ENCODE measurements at places on chromosomes 6 and 20.

DNA sequence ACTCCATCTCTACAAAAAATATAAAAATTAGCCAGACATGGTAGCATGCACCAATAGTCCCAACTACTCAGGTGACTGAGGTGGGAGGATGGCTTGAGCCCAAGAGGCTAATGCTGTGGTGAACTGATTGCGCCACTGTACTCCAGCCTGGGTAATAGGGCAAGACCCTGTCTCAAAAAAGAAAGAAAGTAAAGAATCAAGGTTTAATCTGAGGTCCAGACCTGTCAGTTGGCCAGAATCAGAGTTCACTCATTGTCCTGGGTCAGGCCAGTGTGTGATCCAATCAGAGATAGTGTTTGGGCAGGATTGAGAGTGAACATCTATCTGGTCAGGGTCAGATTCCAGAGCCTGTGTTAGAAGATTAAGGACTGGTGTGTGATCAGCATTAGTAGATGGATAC lies 15.5 kb downstream of the TMEM63B start:
- DNase-seq = no peak

- DNase-seq = no peak
These were observed 4.2 kb downstream of the NKX2-4 start for GRCh38 chr20:21393166-21393565.

- no peak for DNase-seq
These were observed 38.8 kb downstream of the CPNE5 start for GRCh38 chr6:36800223-36801076.

DNA sequence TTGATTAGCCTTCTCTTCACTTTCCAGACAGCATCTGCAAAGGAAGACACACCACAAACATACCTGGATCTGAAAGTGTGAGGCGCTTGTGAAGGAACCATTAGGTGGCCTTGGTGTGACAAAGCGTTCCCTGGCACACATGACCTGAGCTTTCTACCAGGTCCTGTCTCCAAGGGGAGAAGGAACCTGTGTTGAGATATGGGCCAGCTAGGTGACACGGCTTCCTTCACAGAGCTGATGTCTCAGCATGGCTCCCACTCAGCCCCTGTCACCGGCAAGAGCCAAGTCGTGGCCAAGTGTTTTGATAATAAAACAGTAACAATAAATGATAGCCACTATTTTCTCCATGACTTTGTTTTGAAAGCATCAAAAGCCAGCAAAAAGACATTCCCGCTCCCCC lies 20.3 kb upstream of the TAGAP start:
- no peak for DNase-seq

- no peak for DNase-seq
These were observed 202.5 kb downstream of the DHX35 start for GRCh38 chr20:39164642-39165041.

DNA sequence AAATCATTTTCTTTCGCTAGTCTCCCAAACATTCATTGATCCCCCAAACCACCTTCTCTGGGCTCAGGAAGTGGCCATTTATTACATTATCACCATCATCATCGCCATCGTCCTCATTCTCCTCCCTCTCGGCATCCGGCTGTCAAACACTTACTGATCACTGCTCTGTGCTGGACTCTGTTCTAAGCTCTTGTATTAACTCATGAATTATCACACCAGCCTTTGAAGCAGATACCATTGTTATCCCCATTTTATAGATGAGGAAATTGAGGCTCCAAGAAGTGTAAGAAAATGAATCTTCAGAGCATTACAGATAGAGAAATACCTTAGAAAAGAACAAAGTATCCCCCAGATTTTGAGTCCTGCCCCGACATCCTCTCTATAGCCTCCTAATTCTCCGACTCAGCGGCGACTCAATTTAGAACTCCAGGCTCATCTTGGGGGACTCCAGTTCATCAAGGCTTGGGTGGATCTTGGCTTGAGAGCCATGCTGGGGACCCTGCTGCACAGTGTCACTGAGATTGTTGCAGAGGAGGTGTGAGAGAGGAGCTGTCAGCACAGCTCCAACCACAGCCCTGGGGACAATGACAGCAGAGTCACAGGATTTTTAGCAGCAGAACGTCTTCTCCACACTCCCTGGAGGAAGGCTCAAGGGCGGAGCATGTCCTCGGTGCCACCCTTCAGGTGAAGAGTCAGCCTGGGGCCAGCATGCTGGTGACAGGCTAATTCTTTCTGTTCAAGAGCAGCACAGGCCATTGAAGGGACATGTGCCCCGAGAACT lies 6.6 kb upstream of the EEF1E1 start:
- no peak for DNase-seq

DNA sequence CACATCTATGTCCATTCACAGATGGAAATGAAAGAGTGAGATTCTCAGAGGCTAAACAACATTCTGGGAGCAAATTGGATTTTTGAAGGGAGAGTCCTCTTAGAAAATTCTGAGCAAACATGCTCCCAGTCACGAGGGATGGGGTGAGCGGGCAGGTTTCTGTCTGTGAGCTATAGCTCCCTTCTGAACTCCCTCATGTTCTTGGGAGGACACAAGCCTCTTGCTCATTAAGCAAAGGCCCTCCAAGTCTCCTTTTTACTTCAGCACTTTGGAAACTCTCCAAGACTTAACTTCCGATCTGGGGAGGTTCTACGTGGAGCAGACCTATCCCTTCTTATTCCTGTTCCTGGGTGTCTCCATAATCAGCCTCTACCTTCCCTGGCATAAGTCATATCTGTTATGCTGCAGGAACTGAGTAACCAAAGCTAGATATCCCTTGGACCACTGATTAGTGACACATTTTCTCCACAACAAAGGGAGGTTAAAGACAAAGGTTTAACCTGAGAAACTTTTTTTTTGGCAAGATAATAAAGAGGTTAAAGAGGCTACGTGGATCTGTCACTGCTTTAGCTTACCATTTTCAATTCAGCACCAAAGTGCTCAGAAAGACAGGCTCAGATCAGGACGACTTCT lies 33.0 kb upstream of the SMIM29 start:
- no peak for DNase-seq

DNA sequence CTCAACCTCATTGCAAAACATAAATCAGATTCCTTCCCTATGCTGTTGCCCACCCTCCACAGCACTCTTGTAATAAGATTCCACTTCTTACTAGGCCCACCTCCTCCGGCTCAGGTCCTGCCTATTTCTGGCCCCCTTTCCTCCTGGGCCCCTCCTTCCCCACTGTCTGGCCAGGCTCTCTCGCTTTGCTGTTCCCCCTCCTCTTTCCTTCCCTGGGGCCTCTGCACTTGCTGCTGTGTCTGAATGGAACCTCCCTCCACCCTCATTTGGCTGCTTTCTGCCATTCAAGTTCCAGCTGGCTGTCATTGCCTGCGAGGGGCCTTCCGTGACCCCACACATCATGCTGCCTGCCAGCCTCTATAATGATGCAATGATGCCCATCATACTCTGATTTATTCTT lies 38.9 kb downstream of the ARHGAP40 start:
- no peak for DNase-seq

DNA sequence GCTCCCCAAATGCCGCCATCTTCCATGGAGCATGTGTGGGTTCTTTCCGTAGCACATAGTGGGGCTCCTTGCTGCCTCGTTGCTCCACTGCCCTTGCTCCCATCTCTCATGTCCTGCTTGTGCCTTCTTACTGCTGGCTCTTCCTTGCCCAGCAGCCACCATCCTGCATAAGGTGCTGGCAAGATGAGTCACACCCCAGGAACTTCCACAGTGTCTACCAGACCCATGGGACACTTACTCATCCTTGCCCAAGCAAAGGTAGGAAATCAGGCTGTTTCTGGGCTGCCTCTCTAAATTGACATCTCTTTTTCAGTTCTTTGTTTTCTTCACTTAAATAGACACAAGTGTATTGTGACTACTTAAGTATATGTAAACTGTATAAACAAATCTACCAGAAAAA lies 39.4 kb upstream of the RGS17 start:
- no peak for DNase-seq

DNA sequence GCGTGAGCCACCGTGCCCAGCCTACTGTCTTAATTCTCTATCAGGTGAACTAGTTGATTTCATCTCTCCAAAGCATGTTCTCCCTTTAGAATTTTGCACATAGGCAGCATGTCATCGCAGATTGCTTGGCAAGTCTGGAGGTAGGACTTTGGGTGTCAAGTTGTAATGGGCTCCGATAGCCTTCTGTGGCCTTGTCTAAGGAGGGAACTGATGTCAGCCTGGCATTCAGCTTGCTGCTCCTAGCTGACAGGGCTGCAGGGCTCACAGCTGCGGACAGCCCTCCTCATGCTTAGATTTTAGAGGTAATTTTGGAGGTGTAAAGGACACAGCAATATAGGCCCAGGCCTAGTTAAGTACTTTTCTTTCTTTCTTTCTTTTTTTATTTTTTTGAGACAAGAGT lies 11.3 kb downstream of the CHMP4B start:
- DNase-seq = no peak

GRCh38 chr20:19944772-19945459 lies 72.2 kb upstream of the NAA20 start:
- no peak for DNase-seq

- no peak for DNase-seq
These were observed 130.2 kb downstream of the PHF3 start for GRCh38 chr6:63765828-63766227.

- no peak for DNase-seq
These were observed 16.4 kb upstream of the PKIG start for GRCh38 chr20:44566018-44566417.

DNA sequence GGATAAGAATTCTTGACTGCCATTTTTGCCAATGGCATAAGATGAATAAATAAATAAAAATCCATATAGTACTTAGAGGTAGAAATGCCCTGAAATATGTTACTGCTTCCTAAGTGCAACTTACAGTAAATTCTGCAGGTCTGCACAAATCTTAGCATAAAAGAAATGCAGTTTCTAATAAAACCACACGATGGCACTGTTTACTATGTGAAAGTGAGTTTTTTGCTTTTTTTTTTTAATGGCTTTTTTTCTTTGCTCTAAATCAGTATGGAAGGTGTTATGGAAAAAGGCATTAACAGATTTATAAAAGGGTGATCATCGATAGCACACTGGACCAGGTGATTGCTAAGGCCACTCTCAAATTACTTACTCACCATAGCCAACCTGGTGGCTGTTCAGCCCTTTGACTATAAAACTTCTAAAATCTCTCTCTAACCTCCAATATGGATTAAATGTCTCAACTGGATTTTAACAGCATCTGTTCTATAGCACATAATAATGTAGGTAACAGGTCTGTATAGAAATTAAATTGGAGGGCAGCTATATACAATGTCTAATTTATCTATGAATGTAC lies 45.8 kb downstream of the AHI1 start:
- peak; percentile 22 for DNase-seq

DNA sequence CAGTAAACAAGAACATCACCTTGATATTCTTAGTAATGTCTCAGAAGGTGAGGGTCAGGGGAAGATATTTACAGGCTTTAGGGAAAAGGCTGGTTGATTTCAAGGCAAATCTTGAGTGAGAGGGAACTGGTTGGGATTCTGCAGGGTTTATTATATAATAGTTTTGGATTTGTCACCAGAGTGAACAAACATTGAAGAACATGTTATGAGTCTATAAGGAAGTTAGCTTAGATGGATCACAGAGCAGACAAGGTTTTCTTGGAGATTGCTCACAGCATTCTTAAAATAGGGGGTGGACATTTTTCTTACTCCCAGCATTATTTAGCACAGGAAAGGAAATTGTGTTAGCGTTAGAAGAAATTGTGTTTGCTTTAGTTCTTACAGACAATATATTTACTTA lies 324.9 kb downstream of the LAMA2 start:
- DNase-seq = no peak

GRCh38 chr6:143742955-143743255 lies 65.1 kb downstream of the PHACTR2 start:
- DNase-seq = no peak

- DNase-seq = no peak
These were observed 27.4 kb downstream of the KCNG1 start for GRCh38 chr20:50995506-50995905.

DNA sequence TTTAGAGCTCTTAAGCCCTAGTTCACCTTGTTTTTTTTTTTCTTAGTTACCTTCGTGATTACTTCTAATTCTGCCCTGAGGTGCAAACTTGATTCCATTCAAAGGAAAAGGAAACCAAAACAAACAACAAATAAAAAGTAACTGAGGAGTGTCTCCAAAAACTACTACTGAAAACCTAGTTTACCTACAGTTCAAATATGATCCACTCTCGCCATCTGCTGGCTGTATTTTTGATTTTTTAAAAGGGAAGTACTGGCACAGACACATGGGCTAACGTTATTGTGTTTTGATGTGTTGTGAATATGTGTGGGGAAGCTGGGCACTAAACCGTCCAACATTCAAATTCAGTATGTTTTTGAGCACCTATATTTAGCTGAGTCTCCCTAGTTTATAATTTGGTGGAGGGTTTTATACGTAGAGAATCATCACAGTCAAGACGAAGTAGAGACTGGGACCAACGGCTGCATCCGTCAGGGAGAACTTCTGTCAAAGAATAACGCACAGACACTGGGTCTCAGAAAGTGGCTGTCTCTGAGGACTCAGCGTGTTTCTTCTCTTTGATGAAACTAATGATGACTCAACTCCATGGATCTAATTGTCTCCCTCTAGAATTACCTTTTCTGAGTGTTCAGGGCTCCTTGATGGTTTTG lies 373.5 kb upstream of the BTBD3 start:
- DNase-seq = peak; percentile 30

GRCh38 chr6:167000759-167001158 lies 1.6 kb downstream of the CEP43 start:
- DNase-seq = no peak

- no peak for DNase-seq
These were observed 44.1 kb downstream of the RALY start for GRCh38 chr20:34037767-34038166.

DNA sequence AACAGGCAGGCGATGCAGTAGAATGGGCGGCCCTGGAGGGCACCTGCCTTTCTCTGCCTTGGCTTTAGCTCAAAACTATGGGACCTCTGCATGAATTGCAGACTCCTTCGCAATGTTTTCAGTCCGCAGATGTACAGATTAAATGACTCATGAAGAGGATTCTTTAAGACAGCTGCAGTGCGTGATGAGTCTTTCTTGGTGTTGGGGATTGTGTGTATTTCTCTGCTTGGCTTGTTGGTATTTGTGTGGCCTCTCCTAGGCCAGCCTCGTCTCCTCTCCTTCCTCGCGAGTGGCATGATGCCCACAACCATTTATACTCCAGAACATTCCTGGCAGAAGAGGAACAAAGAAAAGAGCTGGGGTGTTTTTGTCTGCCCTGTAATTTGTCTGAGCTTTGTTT lies 110.6 kb downstream of the SYNDIG1 start:
- DNase-seq = no peak
